ENCODE measurements at places on chromosomes 1 and 21. TPM values are rescaled to one million over a fixed set of nuclear protein-coding genes. Genes with fewer than 3 reads are reported as not detected.

- DNase-seq = no peak
These were observed 34.4 kb downstream of the ADGRL2 start for GRCh38 chr1:81834921-81835698.

DNA sequence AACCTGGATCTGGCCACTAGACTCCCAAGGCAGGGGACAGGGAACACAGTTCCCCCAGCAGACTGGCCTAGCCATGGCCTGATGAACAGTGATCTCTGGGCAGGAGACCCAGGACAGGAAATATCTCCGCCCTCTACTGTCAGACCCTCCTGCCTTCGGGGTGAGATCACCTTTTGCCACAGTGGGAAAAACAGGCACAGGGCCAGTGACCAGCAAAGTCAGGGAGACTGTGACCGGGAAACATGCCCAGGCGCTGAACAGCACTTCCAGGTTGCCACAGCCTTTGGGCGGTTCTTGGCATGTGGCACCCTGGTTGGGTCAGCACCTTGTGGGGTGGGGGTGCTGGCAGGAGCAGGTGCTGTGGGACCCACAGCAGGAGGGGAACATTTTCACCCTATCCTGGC lies 8.9 kb upstream of the ZNF669 start:
- no peak for DNase-seq

DNA sequence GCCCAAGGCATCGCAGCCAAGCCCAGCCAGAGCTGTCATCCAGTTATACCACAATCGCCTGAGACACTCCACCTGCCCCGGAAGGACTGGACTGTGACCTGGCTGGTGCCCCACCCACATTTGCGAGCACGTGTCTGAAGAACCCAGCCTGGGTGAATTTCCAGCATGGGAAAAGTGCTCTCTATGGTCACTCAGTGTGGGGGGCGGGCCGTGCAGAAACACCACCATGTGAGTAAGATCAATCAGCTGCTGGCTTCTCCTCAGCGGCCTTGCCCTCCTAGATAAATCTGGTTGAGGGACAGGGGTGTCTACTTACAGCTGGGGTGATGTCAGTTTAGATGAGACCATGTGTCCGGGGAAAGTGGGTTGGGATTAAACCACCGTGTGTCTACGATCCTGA lies 44.8 kb downstream of the URB1 start:
- no peak for DNase-seq

DNA sequence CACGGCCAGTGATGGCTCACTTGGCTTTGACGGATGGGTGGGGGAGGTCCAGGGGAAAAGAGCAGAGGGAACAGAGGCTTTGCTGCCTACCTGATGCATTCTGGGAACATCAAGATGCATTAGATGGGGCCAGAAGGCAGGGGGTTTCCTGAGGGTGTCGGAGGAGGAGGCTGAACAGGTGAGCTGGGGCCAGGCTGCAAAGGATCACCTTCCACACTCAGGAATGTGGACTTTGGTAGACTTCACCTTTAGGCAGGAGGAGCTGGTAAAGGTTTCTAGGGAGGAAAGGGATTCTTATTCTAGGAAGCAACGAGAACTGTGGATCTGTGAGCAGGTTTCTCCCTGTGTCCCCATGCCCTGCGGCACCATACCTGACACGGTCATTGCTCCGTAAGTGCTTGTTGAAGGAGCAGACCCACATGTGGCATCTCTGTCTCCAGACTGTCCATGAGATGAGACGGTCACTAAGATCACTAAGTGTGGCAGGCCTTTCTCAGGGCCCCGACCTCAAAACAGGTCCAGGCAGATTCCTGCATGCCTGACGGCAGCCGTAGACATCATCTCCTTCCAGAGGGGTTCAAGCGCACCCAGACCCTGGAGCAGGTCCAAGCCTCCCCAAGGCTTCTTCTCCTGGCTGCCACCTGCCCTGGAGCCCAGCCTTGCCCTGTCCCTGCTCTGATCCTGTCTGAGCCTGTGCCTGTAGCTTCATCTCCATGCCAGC lies 89.1 kb upstream of the SLC25A33 start:
- no peak for DNase-seq

GRCh38 chr1:231240531-231240882 lies 505 bp upstream of the GNPAT start:
- no peak for DNase-seq

GRCh38 chr1:224500796-224501195 lies 66.2 kb upstream of the WDR26 start:
- DNase-seq = no peak

- no peak for DNase-seq
These were observed 9.5 kb downstream of the KDM4A start for GRCh38 chr1:43659212-43660166.

DNA sequence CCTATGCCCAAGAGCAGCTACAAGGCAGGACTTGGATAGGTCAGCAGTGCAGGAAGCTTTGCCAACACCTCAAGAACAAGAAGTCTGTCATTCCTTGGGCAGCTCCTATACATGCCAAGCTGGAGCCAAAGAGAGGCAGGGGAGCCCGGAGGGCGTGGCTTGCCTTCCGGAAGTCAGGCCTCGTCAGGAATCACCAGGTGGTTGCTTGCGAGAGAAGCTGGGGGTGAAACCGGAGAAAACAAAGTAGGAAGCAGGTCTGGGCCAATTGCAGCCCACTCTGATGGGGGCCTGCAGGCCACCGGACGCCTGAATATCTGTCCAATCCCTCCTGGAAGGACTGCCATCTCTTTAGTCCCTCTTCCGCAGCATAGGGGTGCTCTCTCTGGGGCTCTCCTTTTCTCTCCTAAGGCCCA lies 794 bp upstream of the FAM76A start:
- no peak for DNase-seq

GRCh38 chr1:79131626-79132025 lies 125.1 kb upstream of the ADGRL4 start:
- DNase-seq = no peak

DNA sequence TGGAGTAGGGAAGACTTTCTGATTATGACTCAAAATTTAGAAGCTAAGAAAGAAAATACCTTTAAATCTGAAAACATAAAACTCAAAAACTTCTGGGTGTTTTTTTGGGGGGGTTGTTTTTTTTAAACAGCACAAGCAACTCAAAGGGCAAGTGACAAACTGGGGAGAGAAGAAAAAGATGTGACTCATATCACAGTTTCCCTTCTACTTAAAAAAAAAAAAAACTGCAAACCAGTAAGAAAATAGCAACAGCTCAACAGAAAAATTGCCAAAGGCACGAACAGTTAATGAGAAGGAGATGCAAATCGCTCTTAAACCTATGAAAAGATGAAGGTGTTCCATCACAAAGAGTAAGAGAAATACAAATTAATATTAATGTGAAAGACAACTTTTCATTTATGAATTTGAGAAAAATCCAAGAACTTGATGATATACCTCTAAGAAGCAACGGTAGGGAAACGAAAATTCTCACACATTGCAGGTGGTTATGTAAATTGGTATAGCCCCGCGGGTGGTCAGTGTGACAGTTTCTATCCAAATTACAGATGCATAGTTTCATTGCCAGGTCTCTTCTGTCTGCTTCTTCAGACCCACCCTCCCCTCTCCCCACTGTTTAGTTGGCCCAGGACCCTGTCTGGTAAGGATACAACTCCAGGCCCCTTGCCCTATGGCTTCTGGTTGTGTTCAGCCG lies 9.0 kb downstream of the IFNAR2 start:
- DNase-seq = no peak

GRCh38 chr1:219432191-219432606 lies 180.7 kb downstream of the ZC3H11B start:
- DNase-seq = no peak

- DNase-seq = no peak
These were observed 219.0 kb upstream of the L1TD1 start for GRCh38 chr1:61975638-61976037.

GRCh38 chr1:205701891-205702290 lies 21.6 kb upstream of the SLC45A3 start:
- no peak for DNase-seq

DNA sequence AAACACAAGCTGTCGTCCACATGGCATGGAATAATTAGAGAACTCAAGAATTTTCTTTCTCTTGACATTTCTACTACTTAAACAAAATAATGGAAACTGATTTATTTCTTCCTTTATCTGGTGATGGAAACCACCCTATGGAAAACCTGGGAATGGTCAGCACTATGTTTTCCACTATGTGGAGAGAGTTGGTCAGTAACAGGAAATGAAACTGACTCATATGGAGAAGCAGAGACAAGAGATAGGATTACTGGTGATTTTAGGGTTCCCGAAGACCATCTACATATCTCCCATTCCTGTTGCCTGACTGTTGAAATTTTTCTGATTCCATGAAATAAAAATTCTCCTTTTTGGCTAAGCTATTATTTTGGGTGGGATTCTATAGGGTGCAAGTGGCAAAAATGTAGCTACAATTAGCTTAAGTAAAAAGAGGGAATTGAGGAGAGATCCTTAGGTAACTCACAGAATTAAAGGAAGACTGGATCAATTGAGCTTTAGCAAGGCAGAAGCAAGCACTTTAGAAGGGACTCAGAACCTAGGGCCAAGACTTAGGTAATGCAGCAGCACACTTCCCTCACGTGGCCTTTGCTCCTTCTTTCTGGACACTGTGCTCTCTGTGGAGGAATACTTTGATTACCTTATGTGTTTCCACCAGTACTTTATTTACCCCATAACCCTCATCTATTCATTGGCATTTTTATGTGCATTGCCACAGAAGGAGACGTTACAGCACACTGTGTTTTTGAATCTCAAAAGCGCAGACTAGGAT lies 89.6 kb downstream of the LEPR start:
- no peak for DNase-seq

- DNase-seq = no peak
These were observed 1646.7 kb upstream of the B3GALT2 start for GRCh38 chr1:194833111-194833510.

GRCh38 chr21:39842741-39843459 lies 24.3 kb upstream of the PCP4 start:
- DNase-seq = no peak

GRCh38 chr1:237562242-237562823 lies 328.4 kb downstream of the ZP4 start:
- DNase-seq = no peak

- DNase-seq = no peak
These were observed 7.1 kb downstream of the ZC3H12A start for GRCh38 chr1:37481289-37482003.

GRCh38 chr1:235297579-235297978 lies 30.4 kb downstream of the ARID4B start:
- DNase-seq = no peak

GRCh38 chr1:88661951-88662699 lies 21.9 kb upstream of the PKN2 start:
- DNase-seq = no peak

DNA sequence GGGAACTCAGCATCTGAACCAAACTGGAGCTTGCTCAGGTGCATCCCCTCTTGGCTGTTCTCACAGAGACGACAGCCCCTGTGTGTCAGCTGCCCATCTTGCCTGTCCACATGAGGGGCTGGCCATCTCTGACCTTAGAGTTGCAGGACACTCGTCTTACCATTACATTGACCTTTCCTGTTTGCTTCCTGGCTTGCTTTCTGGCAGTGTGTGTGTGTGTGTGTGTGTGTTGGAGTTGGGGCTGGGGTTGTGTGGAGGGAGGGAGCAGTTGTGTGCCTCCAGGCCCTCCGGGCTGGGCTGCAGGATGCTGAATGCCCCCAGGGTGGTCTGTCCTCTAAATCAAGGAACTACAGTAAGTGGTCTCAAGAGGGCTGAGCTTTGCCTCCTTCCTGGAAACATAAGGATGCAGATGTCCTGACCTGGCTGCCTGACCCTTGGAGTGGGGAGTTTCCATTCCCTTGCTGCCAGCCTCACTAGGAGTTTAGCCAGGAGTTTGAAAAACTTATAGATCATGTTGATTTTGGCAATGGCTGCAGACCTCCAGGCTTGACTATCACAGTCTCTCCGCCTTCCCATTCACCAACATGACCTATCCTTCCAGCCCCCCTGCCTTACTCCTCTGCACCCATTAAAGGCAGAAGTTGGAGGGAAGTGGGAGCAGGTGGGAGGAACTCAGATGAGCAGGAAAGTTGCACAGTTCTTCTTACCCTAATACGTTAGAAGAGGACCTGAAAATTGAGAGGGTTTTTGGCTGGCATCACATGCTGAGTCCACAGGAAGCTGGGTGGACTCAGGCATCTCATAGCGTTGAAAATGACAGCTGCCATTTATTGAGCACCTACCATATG lies 19.0 kb downstream of the RASSF5 start:
- DNase-seq = no peak

DNA sequence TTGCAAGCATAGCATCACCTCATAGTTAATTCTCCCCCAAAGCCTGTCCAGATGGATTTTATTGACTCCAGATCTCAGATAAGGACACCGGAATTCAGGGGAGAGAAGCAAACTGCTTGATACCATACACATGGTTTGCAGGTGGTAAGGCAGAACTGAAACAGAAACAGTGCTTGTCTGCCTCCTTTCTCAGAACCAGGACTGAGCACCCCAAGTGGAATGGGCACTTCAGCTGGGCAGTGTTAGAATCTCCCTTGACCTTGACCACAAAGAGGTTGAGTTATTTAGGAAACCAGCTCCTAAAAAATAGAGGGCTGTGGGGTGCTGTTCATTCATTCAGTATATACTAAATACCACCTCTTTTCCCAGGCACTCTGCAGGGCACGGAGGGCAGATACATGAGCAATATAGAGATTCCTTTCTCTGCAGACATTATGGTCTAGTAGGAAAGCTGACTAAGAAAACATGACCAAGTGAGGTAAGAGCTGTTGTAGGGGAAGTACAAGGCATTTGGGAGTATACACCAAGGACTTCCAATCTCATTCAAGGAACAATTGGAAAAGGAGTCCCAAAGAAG lies 185.2 kb downstream of the C1orf94 start:
- no peak for DNase-seq

- no peak for DNase-seq
These were observed 27.3 kb upstream of the VPS13D start for GRCh38 chr1:12202577-12202976.

DNA sequence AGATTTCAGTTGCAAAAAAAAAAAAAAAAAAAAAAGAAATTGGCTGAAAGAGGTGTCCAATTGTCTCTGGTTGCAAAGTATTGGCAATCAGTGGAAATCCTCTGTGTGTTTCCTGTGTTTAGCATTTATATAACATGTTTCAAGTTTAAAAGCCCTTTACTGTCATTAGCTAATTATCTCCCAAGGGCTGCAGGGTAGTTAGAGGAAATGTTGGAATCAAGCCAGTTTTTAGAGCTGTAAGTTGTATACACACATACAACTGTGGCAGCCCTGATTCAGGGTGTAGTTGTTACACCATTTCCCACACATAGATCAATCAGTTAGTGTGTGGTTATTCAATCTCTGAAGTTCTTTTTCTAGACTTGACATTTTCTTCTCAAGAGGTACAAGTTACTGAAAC lies 8.9 kb upstream of the ZNF326 start:
- no peak for DNase-seq

- DNase-seq = no peak
These were observed 1.5 kb downstream of the NUP133 start for GRCh38 chr1:229506633-229507032.

The TNFSF18 gene
- total RNA-seq = not detected

The SPRR4 gene
- not detected for total RNA-seq

The CELA2B gene
- total RNA-seq = not detected

The TMEM51 gene
- not detected for total RNA-seq

The FCRLB gene
- total RNA-seq = not detected

The ACKR1 gene
- total RNA-seq = 642 TPM

The SHCBP1L gene
- not detected for total RNA-seq

The OR2G6 gene
- not detected for total RNA-seq

Data from ascending aorta (tissue), 2 donors.